ENCODE measurements at places on chromosomes 11 and 22. TPM values are rescaled to one million over a fixed set of nuclear protein-coding genes. Genes with fewer than 3 reads are reported as not detected.

GRCh38 chr11:124402326-124402922 is 3.6 kb upstream of the OR8B3 start:
- DNase-seq: peak; percentile 33

DNA sequence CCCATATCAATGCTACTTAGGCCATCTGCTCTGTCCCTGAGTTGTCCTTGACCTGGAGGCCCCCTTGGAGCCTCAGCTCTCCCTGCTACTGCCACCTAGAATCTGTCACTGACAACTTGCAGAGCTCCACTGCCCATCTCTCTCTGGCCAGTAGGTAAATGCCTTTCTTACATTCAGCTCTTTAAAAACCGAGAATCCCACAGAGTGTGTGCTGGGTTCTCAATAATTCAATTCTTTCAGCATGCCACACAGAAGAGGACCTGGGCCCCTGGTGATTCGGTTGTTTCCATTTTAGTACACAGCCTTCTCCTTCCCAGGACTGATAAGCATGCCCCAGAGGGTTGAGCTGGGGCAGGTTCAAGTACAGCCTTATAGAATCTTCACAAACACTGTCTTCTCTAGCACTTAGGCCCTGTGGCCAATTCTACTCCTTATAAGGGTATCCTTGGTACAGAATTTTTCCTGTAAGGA is 22.0 kb upstream of the IPO7 start:
- DNase-seq: no peak

DNA sequence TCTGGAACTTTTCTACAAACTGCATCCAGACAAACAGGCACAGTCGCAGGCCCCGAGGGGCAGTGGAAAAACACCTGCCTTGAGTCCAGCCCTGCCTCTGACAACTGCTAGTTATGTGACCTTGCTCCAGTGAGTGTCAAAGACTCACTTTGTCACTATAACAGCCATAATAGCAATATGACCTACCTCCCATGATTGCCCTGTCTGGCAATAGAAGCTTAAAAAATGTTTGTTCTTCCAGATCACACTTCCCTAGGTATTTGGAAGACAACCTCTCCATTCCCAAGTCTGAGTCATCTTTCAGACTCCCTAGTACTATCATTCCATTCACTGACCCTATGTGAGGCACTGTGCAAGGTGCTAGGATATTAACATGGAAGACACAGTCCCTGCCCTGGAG is 74.5 kb downstream of the RPL27A start:
- DNase-seq: no peak

GRCh38 chr11:44716256-44716655 is 10.5 kb upstream of the TSPAN18 start:
- DNase-seq: no peak

GRCh38 chr11:87394924-87395323 is 357.2 kb downstream of the TMEM135 start:
- no peak for DNase-seq

GRCh38 chr22:37259540-37260029 is 15.5 kb upstream of the RAC2 start:
- no peak for DNase-seq

The OR52A1 gene
- not detected for total RNA-seq

GRCh38 chr11:8871171-8871775 is 39.7 kb upstream of the AKIP1 start:
- DNase-seq: no peak

The CLDN5 gene
- total RNA-seq: not detected

The DGCR2 gene
- total RNA-seq: 22.2 TPM

GRCh38 chr22:28297504-28297903 is 378.4 kb upstream of the PITPNB start:
- DNase-seq: no peak

The OR8G1 gene
- not detected for total RNA-seq

GRCh38 chr11:101863361-101863760 is 51.4 kb upstream of the CEP126 start:
- DNase-seq: no peak

The GLB1L2 gene
- 9.1 TPM for total RNA-seq

- DNase-seq: peak; percentile 43
Observed at GRCh38 chr11:63813563-63814382, 517 bp downstream of the SPINDOC start.

- no peak for DNase-seq
Observed at GRCh38 chr11:90500922-90501568, 278.2 kb upstream of the CHORDC1 start.

The PRRG4 gene
- total RNA-seq: 0.90 TPM

- DNase-seq: no peak
Observed at GRCh38 chr11:87600938-87601337, 563.2 kb downstream of the TMEM135 start.

- DNase-seq: no peak
Observed at GRCh38 chr22:19688301-19689290, 25.7 kb upstream of the SEPTIN5 start.

The GRAMD4 gene
- 20.9 TPM for total RNA-seq

DNA sequence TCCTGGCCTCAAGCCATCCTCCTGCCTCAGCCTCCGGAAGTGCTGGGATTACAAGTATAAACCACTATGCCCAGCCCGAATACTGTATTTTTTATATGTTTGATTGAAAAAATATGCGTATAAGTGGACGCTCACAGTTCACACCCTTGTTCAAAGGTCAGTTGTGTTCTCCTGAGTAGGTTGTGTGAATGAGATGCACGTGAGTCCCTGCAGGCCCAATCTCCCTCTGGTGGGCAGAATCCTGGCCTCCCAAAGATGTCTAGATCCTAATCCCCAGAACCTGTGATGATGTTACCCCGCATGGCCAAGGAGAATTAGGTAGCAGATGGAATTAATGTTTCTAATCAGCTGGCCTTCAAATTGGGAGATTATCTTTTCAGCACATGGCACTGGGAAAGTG is 41.9 kb downstream of the CTTN start:
- DNase-seq: no peak
